OCI-LY7 (cell line): ENCODE measurements at places on chromosomes 1 and 21. TPM values are rescaled to one million over a fixed set of nuclear protein-coding genes. Genes with fewer than 3 reads are reported as not detected.

VANGL2 gene
- total RNA-seq = 1.5 and 2.9 TPM in 2 replicates

CASP9 gene
- 17.3 and 17.6 TPM in 2 replicates for total RNA-seq

DMRTA2 gene
- total RNA-seq = not detected in 2 replicates

DIRAS3 gene
- not detected in 2 replicates for total RNA-seq

OR2M3 gene
- total RNA-seq = not detected in 2 replicates

CLEC20A gene
- not detected in 2 replicates for total RNA-seq

RXRG gene
- not detected in 2 replicates for total RNA-seq

HAO2 gene
- not detected in 2 replicates for total RNA-seq

RGS2 gene
- 12.5 and 13.6 TPM in 2 replicates for total RNA-seq

WNT2B gene
- total RNA-seq = 0.63 and 0.91 TPM in 2 replicates

GSTM5 gene
- total RNA-seq = not detected in 2 replicates

KRTAP7-1 gene
- total RNA-seq = not detected in 2 replicates

DNA sequence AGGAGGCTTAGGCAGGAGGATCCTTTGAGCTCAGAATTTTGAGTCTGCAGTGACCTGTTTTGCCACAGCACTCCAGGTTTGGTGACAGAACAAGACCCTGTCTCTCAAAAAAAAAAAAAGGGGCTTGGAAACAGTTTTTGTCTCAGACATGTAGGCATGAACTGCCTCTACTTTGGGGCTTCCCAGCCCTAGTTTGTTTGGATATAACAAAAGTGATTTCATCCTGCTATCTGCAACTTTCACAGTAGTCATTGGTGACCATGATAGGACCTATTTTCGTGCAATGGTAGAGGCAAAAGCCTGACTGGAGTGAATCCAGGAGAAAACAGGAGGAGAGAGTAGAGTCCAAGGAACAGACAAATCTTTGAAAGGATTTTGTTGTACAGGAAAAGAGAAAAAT is 20.3 kb upstream of the EVI5 start:
- no peak for DNase-seq

DNA sequence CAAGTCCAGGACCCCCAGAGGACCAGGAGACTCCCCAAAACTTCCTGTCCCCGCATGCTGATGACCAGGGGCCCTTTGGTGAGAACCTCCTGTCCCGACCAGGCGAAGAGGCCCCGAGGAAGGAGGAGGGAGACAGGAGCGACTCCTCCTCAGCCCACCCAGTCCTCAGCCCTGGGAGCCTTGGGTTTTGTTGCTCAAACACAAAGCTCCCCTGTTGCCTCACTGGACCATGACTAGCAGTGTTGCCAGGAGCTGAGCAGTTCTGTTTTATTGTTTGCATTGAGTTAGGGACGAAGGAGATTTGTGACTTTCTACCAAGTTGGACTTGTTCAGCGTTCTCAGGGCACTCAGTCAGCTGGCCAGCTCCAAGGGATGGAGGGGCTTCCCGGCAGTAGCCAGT is 10.0 kb downstream of the UMODL1 start:
- DNase-seq = no peak

- DNase-seq = no peak
Observed at GRCh38 chr1:46580140-46580903, 23.7 kb downstream of the MKNK1 start.

- DNase-seq = peak; percentile 67
Observed at GRCh38 chr1:11654137-11654938, at the start of the genes FBXO2 and FBXO44. Gene FBXO2 (minus strand): TSS chr1:11654429. CDS start chr1:11654340, 89 bp downstream. Gene FBXO44 (plus strand): TSS chr1:11654877. CDS start chr1:11655836, 959 bp downstream.

GRCh38 chr1:3019007-3019515 is 2.2 kb upstream of the ACTRT2 start:
- DNase-seq = no peak

DNA sequence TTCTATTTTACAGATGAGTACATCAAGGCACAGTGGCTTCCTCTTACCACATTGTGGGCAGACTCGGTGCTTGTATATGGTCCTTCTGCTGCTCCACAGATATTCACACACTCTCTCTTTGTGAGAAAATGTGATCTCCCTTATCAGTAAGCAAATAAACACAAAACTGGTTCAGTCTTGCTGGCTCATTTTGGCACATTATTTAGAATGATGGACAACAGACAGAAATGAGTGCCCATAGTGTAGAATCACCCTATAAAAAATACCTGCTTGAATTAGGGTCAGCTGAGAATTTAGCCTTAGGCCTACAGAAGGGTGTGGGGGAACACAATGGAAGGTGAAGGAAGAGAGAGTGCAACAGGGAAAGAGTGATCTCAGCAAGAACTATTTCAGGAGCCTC is 423.1 kb downstream of the HLX start:
- DNase-seq = no peak

- no peak for DNase-seq
Observed at GRCh38 chr1:26784023-26784871, 3.5 kb upstream of the PIGV start.

DNA sequence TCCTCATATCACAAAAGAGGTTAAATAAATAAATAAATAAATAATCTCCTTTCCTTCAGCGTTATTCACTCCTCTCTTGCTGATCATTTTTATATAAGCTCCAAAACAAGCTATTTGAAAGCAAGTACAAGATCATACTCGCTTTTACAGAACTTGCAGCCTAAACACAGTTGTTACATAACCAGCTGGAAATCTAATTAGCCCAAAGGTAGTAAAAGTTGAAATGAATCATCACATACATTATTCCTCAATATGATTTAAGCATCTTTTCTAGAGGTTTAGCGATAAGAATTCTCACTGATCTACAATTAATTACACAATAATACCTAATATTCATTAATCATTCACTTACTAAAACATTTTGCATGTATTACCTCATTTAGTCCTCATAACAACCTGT is 160.2 kb downstream of the COP1 start:
- no peak for DNase-seq

- no peak for DNase-seq
Observed at GRCh38 chr1:33299461-33300155, 21.3 kb downstream of the A3GALT2 start.

DNA sequence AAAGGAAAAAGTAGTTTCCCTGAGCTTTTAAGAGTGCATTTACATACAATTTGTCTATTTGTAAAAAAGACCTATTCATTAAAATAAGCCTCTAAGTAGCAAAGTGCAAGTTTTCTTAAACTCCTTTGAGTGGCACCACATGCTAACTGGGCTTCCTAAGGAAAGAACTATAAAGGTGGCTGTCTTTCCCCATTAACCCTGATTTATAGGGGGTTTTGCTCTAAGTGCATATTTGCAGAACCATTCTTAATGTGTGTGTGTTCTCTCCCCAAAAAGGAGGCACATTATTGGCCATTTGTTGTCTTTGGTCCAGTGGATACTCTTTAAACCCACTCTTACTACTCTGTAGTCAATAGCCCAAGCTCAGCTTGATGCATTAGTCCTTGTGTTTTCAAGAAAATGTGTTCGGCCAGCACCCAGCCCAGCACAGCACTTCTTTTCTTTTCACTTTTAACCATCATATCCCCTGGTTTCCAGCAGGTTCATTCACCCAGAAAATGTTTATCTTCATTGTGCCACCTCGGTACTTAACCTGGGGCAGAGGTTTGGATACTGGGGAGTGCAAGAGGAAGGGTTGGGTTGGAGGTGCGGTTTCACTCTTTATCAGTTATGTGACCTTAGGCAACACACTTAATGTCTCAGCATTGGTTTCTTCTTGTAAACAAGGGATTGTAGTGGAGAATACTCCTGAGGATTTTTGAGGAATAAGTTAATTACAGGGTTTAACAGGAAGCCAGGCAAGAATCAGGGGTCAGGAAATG is 161.9 kb upstream of the UBE2U start:
- DNase-seq = no peak

DNA sequence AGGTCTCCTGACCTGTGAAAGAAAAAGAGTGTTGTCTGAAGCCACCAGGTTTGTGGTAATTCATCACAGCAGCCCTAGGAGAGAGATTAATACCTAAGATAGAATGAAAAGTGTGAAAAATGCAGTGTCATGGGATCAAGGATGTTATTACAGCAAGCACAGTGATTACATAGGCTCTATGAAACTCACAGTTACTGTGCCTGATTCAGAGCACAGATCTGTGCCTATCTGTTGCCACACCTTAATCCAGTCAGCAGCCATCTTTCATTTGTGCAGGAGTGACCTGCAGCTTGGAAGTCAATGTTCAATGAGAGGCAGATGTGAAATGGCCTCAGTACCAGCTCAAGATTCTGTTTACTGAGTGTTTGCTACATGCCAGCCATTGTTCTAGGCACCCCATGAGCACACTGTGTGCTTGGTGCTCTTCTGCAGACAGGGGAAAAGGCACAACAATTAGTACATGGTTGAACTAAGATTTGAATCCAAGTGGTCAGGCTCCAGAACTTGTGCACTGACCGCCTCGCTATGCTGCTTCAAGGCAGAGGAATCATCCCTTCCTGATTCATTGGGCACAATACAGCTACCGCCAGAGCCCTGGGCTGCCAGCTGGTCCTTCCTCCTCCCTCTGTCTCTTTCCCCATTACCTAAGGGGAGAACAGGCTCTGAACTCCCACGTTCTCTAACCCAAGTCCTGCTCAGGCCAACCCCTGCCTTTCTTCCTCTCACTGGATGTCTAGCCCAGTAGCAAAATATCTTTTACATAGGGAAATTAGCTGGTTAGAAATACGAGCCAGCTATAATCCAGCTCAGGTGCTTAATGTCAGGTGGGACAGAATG is 56.3 kb upstream of the NEK2 start:
- no peak for DNase-seq

- peak; percentile 50 for DNase-seq
Observed at GRCh38 chr1:43554444-43554992, 23.8 kb downstream of the PTPRF start.

GRCh38 chr1:213251972-213252371 is 200.9 kb downstream of the RPS6KC1 start:
- no peak for DNase-seq

GRCh38 chr1:149927056-149927562 is 494 bp downstream of the SF3B4 start:
- DNase-seq = no peak

GRCh38 chr1:36084497-36085115 is 712 bp downstream of the TEKT2 start:
- DNase-seq = no peak

- DNase-seq = peak; percentile 23
Observed at GRCh38 chr1:246492611-246493245, 14.4 kb downstream of the SMYD3 start.

GRCh38 chr1:160839746-160840145 is 22.9 kb downstream of the CD244 start:
- no peak for DNase-seq

DNA sequence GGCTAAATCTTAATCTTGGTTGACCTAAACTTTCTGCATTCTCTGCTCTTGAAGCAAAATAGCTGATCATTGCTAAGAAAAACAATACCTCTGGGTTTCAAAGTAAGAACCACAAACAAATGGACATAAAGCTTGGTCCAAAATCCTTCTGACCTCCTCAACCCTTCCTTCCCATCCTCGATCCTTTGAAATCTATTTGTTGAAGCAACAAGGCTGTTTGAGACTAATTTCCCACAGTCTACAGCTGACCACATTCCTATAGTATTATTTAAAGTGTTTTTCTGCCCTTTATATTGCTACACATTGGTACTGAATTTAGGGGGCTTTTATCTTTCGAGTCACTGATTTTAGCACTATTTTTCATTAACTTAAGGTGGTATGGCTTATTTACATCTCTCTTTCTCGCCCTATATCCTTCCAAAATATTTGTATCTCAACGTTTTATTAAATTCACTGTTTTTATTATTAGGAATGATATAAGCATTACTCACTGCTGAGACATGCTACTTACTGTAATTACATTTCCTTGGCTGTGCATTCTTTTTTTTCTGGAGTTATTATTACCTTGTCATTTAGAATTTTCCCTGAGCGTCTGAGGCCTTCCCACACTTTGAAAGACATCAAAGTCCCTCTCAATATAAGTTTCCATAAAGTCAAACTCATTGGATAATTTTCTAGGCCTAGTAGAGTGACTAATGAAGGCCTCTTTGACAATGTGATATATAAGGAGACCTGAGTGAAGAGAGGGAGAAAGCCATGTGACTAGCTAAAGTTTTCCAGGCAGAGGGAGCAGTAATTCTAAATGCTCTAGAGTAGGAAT is 73.9 kb downstream of the RAB3GAP2 start:
- no peak for DNase-seq

GRCh38 chr1:165875171-165875570 is 47.8 kb downstream of the UCK2 start:
- DNase-seq = no peak

DNA sequence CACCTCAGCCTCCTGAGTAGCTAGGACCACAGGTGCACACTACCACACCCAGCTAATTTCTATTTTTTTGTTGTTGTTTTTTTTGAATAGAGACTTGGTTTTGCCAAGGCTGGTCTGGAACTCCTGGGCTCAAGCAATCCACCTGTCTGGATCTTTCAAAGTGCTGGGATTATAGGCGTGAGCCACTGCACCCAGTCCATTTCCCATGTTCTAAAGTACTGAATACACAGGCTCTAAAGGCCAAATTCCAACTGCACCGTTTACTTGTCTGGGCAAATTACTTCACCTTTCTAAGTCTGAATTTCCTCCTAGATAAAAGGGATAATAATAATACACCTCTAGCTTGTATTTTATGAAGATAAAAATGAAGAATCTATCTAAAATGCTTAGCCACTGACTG is 39.6 kb downstream of the FRRS1 start:
- DNase-seq = no peak

GRCh38 chr21:42265231-42265812 is 46.4 kb downstream of the ABCG1 start:
- no peak for DNase-seq

- DNase-seq = no peak
Observed at GRCh38 chr21:36034211-36034913, 26.0 kb downstream of the SETD4 start.

DNA sequence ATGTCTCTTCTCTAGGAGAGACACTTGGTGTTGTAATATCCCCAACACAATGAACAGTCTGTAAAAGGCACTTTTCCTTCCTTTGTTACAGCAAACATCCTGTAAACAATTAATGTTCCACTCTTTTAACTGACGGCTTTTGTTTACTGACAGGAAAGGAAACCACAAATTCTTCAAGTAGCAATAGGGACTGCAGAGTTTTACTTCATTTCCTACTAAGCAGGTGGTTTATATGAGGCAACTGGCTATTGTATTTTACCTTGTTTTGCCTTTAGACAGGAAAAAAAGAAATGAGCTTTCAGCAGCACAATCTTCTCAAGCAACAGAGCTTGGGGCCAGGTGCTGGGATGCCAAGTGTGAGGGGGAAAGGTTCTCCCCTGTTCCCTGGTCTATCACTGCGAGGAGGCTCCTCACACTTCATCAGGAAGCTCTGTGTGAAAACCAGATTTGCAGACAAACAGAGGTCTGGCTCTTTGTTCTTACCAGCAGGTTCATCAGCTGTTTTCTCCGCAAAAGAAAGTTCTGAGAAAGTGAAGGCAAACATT is 51.2 kb downstream of the SIPA1L2 start:
- peak; percentile 81 for DNase-seq
